ENCODE measurements at places on chromosomes 5 and 9.

DNA sequence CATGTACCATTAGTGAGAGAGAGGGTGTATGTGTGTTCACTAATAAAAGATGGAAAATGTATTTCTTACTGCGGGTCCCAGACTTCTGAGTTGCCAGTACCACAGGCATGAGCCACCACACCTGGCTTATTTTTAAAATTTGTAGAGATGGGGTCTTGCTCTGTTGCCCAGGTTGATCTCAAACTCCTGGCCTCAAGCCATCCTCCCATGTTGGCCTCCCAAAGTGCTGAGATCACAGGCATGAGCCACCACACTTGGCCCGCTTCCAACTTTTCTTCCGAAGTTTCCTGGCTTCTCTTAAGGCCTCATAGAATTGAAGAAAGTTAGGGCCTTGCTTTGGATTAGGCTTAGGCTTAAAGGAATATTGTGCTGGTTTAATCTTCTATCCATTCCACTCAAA lies 40.4 kb upstream of the F2RL2 start:
- no peak for DNase-seq

DNA sequence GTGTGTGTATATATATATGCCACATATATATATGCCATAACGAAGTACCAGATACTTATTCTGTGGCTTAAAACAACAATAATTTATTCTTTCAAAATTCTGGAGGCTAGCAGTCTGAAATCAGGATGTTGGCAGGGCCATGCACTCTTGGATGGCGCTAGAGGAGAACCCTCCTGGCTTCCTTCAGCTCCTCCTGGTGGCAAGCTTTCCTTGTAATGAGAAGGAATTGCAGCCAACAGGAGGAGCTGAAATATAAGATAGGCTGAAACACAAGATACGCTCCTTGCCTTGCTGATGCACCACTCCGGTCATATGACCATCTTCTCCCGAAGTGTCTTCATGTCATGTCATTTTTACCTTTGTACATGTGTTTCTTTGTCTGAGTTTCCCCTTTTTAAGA lies 368.1 kb upstream of the CTNND2 start:
- DNase-seq = no peak

- no peak for DNase-seq
Observed at GRCh38 chr9:99326112-99326916, 104.2 kb downstream of the SEC61B start.

GRCh38 chr9:70079417-70080037 lies 35.9 kb downstream of the MAMDC2 start:
- no peak for DNase-seq

DNA sequence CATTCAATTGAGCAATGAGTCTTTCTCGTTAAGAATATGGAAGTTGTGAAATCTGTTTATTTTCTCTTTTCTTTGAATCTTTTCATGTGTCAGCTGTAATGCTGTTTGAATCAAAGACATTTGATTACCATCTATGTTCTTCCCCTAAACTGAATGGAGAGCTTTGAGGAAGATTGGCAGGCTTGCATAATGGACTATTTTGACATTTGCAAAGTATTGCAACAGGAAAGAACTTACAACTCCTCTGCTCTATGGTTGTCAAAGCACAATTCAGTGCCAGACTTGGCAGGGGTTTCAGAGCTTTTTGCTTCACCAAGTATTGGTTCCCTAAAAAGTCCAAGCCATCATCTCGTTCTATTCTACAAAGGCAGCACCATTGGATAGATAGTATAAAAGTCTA lies 549.0 kb upstream of the NUDT12 start:
- DNase-seq = no peak

DNA sequence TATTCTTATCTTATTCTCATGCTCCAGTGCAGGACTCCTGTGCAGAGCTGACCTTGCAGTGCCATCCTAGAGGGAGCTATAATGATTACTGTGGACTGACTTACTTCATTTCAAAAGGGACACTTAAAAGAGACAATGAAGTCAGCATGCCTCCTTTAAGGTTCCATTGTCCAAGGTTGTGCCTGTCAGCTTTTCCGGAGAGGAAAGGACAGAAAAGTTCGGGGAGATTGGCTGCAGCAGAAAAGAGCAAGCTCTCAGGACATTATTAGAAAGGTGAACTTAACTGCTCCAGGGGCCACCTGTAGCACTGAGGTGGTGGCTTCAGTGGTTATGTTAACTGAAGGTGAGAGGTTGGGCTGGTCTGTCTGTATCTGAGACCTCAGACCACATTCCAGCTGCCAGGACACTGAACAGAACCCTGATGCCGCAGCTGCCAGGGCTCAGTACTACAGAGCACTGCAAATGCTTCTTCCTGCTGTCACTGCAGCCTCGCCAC lies 112.9 kb downstream of the ST8SIA4 start:
- no peak for DNase-seq

GRCh38 chr9:35691334-35691650 lies 1.6 kb upstream of the TPM2 start:
- DNase-seq = no peak

DNA sequence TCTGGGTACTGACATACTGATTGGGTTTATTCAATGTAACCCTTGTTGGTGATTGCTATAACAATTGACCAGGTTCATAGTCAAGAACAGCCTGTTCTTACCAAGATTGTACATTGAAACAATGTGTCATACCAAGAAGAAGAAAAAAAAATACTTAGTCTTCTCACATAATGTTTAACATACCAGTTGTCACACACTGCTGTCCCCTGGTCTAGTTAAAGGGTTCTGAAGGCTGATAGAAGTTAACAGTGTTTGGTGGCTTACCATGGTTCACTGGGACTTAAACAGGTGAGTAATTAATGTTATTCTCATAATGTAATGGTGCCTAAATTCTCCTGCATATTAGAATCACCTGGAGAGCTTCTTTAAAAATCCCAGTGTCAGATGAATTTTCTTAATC lies 18.5 kb upstream of the CDC42SE2 start:
- no peak for DNase-seq

DNA sequence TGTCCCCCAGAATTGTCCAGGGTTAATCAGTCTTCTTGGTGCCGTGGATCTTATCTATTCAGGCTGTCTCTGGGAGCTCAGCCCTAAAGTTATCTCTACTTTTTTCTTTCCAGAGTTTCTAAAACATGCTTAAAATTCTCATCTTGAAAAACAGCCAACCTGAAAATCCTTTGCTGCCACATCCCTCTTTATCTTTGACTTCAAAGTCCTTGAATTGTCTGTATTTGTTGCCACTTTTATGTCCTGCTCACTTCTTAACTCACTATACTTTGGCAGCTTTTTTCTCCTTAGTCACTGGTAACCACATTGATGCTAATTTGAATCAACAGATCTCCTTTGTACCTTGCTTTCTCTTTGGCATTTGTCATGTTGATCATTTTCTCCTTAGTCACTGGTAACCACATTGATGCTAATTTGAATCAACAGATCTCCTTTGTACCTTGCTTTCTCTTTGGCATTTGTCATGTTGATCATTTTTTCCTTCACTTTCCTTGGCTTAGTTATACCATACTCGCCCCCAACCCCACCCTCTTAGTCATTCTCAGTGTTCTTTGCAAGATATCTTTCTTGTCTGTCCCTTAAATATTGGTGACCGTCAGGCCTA lies 8.5 kb downstream of the DMXL1 start:
- DNase-seq = no peak

DNA sequence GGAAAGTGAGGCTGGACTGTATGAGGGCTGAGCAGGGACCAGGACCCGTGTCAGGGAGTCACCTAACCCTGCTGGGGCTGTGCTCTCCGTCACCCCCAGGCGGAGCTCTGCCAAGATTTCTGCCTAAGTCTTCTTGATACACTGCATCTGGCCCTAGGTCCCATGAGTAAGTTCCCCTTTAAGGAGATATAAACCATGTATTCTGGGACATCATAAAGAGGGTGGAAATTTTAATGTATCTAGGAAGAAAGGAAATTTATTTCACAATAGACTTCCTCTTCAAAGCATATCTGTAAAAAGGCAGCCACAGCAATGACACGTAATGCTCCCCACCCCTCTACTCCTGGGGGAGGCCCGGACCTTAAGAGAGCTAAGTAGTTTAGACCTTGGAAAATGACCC lies 183.4 kb downstream of the FBXL7 start:
- DNase-seq = no peak

DNA sequence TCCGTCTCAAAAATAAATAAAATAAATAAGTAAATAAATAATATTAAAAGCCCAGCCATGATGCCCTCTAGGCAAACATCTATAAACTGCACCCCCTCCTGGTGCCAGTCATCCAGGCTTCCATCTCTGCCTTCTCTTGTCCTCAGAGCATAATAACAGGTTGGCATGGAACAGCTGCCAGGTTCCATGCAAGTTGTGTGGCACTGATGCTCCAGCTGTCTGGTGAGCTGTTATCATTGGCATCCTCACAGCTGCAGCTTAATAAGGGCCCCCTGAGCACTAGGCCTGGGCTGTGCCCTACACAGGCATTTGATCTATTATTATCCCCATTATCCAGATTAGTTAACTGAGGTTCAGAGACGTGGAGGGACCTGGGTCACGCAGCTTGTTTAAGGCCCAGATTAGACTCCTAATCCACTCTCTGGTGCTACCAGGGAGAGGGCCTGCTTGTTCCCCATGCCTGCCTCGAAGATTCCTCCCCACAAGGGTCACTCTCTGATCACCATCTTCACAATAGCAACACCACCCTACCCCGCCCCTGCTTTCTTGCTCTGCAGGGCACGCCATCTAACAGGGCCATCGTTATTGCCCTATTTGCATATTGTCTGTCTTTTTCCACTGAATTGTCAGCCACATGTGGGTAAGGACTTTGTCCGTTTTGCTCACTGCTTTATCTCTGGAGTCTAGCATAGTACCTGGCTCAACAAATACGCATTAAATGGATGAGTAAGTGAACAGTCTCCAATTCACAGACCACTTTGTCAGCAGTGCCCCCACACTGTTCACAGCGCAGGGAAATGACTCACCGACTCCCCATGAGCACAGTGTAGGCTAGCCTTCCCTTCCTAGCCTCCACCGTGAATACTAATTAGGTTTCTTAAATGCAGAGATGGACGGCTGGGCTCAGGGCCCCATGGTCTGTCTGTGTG lies 1.5 kb upstream of the DNM1 start:
- no peak for DNase-seq

DNA sequence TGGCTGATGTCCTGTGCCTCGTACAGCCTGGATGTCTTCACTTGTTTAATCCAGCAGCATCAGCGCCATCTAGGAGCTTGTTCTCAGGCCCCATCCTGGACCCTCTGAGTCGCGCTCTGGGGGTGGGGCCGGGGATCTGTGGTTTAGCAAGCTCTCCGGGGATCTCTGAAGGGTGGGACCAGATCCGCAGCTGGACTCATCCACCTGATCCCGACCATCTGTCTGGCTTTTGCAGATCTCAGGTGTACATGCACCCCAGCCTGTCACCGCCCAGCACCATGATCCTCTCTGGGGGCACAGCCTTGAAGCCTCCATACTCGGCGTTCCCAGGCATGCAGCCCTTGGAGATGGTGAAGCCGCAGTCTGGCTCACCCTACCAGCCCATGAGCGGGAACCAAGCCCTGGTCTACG lies 15.1 kb upstream of the POMT1 start:
- DNase-seq = no peak

DNA sequence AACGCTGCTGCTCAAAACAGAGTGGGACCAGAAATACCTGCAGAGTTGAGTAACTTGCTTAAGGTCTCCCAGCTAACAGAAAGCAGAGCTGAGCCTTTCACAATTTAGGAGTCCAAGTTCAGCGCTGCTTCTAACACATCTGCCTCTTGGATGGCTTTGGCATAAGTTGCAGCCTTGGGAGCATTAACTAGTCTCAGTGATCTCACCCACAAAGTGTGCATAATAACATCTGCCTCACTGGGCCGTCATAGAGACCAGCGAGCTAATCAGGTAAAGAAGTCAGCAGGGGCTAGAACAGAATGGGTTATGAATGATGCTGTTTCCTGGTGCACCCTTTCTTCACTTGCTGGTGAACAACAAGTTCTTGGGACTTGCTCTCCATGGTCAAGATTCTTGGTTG lies 36.5 kb downstream of the WWC1 start:
- no peak for DNase-seq

- no peak for DNase-seq
Observed at GRCh38 chr9:129946246-129946995, 96.6 kb downstream of the FNBP1 start.

- DNase-seq = no peak
Observed at GRCh38 chr9:2228132-2228531, 213.0 kb downstream of the SMARCA2 start.

DNA sequence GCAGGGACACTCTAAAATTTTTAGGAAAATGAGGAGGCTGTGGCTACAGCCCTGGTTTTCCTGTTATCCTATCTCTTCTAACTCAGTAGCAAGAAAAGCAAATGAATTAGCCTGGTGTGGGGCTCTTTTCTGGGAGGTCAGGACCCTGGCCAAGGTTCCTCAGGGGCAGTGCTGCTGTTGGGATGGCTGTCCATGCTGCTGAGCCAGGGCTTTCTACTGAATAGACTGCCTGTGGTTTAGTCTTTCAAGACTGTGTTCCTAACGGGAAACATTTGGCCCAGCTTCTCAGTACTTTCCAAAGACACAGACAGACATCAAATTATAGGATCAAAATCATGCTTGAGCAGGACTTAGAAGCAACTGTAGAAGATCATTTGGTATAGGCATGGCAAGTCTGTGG lies 18.1 kb downstream of the TNC start:
- no peak for DNase-seq

- DNase-seq = no peak
Observed at GRCh38 chr9:123998278-123998925, 13.2 kb upstream of the LHX2 start.

DNA sequence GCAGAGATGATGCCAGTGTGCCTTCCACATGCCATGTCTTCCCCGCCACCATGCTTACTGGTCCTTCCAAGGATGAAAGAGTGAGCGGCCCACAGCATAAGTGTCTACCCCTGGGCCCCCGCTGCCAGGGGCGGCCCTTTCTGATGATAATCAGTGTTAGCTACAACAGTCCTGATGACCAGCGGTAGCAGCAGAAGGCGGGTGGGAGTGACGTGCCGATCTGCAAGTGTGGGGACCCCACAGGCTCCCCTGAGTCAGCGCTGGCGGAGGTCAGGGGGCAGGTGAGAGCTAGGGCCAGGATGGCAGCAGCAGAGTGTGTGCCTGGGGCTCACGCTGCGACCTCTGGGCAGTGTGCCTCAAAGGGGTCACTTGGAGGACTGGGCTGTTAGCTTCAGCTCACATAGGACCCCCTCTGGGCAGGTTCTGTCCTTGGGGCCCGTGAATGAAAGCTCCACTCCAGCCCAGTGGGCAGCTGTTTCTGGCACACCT lies 80.4 kb downstream of the HMCN2 start:
- DNase-seq = no peak

DNA sequence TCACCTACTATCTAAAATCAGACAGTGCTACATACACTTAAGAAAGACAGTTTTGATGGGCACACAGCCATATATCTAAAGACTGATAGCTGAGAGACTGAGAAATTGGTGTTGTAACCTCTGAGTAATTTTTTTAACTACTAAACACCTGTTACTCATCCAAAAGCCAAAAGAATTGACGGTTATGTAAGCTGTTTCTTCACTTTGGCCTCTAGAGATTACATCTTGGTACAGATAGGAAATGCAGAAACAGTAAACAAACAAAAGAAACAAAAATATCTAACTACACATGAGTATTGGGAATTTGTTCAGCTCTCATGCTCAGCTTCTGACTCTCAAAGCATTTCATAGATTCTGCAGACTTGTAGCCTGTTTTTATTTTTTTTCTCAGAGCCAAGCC lies 152.1 kb upstream of the GAS1 start:
- DNase-seq = no peak

GRCh38 chr9:33234511-33235467 lies 5.2 kb upstream of the SPINK4 start:
- no peak for DNase-seq

Data from stimulated activated CD8-positive, alpha-beta memory T cell treated with anti-CD3 and anti-CD28 coated beads, Interleukin-4, amount 100 ng/mL, for 4 hours (primary cell).